ENCODE measurements at places on chromosomes 7 and 10.

DNA sequence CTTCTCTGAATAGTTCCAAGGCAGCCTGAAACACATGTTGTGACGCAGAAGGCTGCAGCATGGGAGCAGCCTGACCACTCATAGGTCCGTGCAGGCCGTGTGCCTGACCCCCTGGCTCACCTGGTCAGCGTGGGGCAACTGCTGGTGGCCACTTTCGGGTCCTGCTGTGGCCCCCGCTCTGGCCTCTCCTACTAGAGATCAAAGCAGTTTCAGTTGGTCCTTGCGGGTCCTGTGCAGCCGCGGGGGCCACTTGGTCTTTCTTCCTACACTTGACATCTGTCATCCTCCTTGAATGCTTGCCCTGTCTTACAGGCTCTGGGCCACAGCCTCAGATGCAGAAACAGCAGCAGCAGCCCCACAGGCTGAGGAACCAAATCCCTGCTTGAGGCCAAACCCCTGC, 320.8 kb upstream of the ZNF32 start:
- DNase-seq = no peak

DNA sequence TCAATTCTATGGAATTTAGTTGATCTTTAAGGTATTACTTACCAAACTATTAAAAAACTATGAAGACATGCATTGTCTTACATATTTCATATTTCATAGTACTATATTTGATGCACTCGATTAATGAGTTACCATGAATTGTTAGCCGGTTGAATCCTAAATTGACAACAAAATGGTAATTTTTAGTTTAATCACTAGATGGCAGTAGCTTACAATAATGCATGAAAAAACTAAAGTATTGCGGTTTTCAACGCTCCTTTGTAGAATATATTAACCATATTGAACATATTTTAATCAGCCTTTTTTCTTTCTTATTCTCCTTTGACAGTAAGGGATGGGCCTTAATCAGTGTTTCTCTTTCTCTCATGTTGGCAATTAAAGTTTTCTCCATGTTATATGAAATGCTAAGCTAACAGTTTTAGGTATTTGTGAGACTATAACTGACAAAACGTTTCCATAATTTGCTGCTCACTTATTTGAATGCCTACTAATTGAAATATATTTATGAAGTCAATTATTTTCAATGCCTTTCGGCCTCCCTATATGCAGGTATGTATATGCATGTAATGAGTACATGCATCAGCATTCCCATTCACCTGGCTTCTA, 48.5 kb upstream of the ARL4A start:
- DNase-seq = peak; percentile 60

- DNase-seq = peak; percentile 13
Observed at GRCh38 chr10:52318136-52318701, 4.1 kb downstream of the DKK1 start.

- DNase-seq = no peak
Observed at GRCh38 chr10:84571146-84571545, 242.8 kb downstream of the CCSER2 start.

DNA sequence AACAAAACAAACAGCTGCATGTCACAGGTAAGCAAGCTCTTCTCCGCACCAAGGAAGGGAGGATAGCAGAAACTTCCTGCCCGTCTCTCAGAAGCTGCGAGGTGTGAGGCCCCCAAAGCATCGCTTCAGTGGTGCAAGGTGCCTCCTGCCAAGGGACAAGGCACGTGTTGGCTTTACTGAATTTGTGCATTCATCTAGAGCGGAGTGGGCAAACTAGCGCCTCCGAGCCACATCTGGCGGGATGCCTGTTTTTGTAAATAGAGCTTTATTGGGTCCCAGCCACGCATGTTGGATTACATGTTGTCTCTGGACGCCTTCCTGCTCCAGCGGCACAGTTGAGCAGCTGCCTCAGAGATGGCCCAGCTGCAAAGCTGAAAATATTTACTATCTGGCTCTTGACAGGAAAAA, 27.7 kb downstream of the PHYH start:
- DNase-seq = peak; percentile 65

DNA sequence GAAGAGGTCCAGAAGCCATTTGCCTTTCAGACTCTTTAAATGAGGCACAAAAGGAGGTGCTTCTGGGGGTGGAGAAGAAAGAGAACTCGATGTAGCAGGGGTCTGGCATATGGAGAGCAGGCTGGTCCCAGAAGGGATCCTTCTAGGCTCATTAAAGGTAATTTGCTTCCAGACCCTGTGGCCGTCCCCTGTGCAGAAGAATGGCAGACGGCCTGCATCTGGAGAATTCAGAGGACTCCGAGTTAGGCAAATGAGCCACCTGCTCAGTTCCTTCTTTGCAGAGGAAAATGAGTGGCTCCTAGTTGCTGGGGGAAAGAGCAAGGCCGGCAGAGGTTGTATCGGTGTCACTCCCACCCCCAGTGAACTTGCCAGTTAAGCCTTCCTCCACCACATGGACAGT, 73.8 kb upstream of the FAM180A start:
- no peak for DNase-seq

DNA sequence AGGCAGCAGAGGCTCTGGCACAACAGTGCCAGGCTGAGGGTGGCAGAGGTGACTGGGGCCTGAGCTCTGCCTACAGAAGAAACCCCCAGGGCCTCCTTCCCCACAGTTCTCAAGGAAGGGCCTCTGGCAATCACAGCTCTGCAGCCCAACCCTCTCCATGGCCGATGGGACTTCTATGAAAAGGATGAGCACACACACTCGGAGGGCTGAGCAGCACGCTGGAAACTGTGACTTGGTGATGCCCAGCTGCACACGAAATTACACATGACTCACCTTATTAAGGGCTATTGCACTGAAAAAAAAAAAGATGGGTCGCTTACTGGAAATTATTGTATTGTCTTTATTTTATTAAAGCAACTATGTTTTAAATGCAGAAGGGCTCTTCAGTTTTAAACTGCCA, 42.9 kb upstream of the LRRC18 start:
- no peak for DNase-seq

DNA sequence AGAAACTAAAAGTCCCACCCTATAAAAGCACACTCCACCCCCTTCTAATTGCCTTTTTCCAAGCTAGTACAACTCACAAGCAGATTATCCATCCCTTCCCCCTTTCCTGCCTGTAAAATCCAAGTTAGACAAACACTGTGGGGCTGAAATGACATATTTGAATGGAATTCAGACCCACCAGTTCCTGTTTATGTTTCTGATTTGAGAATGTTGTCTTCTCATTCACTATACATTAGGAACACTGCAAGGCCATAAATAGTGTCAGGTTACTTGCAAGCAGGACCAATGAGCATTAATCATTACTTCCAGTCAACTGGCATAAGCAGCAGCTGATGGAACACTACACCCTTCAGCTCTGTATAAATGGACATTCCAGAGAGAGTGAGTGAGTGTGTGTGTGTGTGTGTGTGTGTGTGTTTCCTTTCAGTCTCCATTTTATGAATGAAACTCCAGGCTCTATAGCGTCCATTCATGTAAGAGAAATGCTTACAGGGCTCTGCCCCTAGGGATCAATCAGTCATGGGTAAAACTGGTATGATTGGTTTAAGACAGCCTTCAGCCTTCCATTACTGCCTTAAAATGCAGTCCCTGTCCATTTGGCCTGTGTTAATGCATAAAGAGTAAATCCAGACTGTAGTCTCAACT, 69.3 kb downstream of the ETV1 start:
- peak; percentile 94 for DNase-seq

- no peak for DNase-seq
Observed at GRCh38 chr7:73394422-73394821, 39.2 kb upstream of the FZD9 start.

- no peak for DNase-seq
Observed at GRCh38 chr10:50963063-50963462, 77.6 kb upstream of the A1CF start.

GRCh38 chr10:76543655-76544054, 1094.0 kb downstream of the KCNMA1 start:
- DNase-seq = no peak

DNA sequence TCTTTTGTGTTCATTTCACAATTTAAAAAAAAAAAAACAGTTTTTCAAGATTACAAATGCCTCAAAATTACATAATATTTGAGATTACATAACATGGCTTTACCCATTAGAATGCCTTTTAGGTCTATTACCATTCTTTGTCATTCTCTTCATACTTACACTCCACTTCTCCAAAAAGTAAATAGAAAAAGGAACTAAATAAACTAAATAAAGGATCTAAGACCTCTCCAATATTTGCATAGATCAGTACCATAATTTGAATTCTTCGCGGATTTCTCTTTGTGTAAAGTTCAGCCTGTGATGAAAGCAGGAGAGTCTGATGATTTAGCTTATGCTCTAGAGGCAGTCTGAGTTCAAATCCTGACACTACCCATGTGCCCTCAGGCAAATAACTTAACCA, 56.4 kb upstream of the C1GALT1 start:
- DNase-seq = no peak

DNA sequence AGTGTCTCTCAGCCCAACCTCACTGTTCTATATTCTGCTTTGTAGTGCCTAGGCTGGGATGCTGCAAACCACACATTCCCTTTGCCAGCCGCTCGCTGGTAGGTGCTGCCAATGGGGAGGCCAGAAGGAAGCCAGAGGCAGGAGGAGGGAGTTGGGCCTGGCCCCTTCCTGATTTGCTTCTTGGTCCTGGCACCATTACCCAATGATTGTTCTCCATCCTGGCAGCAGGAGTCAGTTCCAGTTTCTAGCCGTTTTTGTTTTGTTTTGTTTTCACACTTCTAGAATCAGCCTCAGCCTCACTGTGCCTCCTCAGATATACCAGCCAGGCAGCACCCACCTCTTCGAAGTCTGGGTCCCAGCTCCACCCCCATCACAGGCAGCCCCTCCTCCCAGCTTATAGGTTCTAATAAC, 27.4 kb upstream of the LOXL4 start:
- DNase-seq = no peak

DNA sequence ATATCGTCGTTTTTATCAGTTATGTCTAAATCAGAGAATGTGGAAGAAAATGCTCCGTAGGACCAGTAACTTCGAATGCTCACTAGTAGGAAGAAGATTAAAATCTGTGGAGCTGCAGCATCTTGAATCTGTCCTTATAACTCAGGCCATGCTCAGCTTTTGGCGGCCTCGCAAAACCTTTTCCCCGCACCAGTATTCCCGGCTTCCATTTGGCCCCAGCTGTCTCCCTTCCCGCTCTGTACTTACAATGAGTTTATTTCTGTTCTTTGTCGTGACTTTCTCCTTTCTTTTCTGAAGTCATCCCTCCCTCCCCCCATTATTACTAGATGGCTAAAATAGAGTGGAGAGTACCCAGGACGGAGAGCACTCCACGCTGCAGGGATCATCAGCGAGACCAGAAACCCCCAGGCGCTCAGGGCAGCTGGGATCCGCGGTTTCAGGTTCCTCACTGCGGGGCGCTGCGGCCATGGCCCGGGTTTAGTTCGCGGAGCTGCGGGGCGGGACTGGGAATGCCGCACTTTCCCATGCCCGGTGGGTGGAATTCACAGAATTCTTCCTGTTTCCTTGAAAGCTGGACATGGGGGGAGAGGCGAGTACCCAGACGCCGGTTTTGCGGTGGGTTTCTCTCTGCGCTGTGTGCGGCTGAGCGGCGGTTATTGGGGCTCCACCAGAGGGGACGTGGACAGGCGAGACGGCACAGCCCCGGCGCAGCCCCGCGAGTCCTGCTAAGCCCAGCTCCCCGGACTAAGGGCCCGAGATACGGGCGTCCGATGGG, 183.5 kb downstream of the POM121L12 start:
- DNase-seq = no peak

GRCh38 chr7:23294549-23295400, 4.4 kb upstream of the MALSU1 start:
- DNase-seq = no peak

GRCh38 chr10:73796766-73797165, 11.4 kb downstream of the ZSWIM8 start:
- no peak for DNase-seq

DNA sequence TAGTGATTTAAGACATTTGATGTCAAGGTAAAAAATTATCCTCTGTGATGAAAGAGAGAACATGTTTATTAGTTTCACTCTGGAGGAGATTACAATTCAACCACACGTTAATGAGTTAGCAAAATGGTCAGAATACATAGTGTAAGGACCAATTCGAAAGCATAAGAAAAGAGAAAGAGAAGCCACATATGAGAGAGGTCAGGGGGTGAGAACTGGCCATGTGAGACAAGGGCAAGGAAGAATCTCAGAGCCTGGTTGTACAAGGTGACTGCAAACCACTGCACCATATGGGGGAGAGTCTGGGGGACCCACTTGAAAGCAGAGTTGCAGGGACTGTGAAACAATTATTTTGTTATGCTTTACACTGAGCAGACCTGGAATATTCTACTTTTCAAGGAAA, 27.7 kb upstream of the BET1 start:
- no peak for DNase-seq

DNA sequence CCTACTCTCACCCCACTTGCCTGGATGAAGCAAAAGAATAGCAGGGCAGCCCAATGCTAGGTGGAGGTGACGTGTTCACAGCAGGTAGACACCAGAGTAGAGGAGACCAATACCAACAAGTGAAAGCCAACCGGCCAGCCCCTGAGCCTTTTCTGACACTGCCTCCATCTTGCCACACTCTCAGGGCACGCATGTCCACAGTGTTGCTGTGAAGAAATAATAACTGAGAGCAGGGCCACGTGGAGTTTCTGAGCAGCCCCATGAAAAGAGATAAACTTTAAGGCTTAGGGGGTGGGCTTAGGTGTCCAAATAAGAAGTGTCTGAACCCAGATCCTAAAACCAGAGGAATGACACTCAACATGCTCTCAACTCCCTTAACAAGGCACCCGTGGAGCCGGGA, 9.0 kb upstream of the TMEM273 start:
- no peak for DNase-seq

GRCh38 chr7:26948617-26949118, 84.3 kb upstream of the SKAP2 start:
- no peak for DNase-seq

GRCh38 chr7:146926841-146927240, 810.2 kb downstream of the CNTNAP2 start:
- no peak for DNase-seq

DNA sequence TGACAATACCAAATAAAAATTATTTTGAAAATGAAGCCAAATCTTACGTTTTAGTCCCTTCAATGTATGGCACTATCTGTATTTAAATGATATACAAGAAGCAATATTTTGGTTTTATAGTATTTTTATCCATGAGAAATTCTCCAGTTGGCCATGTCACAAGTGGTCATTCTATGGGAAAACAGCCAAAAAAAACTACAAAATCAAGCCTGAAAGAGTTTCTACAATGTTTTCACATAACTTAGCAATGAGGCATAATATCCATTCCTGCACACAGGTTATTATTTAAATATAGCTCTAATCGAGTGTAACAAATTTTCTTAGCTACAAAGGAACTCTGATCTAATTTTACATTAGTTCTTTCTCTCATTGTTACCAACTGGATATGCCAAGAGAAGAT, 5.4 kb downstream of the RAB11FIP2 start:
- no peak for DNase-seq

GRCh38 chr7:28446131-28446530, 33.8 kb downstream of the CREB5 start:
- no peak for DNase-seq

- DNase-seq = no peak
Observed at GRCh38 chr10:104485632-104486031, 132.0 kb downstream of the CFAP58 start.

GRCh38 chr10:132120200-132120599, 54.5 kb downstream of the JAKMIP3 start:
- DNase-seq = peak; percentile 11
